ENCODE measurements at places on chromosomes 11 and 22.

DNA sequence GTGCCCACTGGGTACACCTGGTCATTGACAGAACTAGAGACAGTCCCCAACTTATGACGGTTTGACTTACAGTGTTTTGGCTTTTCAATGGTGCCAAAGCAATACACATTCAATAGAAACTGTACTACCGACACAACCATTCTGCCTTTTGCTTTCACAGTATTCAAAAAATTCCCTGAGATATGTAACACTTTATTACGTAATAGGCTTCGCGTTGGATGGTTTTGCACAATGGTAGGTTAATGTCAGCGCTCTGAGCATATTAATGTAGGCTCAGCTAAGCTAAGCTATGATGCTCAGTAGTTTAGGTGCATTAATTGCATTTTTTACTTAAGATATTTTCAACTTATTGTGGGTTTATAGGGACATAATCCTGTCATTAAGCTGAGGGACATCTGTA lies 105.1 kb upstream of the B3GAT1 start:
- DNase-seq: no peak

DNA sequence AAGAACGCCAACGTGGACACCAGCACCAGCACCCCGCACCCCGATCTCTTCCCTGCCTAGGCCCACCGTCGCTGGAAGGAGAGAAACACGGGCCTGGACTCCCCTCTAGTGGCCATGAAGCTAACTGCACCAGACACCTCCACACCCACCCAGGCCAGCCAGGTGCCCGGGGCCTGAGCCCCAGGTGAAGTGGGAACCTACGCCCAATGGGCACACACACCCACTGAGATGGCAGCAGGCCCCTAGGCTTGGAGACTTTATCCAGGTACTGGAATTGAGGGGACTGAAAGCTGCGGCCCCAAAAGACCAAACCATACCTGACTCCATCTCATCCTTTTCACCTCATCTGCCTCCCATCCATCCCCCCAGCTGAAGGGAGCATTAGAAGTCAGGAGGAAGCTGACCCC lies 81.0 kb downstream of the BUD13 start:
- DNase-seq: peak; percentile 43

- DNase-seq: no peak
These were observed 20.7 kb upstream of the PHLDA2 start for GRCh38 chr11:2949920-2950319.

DNA sequence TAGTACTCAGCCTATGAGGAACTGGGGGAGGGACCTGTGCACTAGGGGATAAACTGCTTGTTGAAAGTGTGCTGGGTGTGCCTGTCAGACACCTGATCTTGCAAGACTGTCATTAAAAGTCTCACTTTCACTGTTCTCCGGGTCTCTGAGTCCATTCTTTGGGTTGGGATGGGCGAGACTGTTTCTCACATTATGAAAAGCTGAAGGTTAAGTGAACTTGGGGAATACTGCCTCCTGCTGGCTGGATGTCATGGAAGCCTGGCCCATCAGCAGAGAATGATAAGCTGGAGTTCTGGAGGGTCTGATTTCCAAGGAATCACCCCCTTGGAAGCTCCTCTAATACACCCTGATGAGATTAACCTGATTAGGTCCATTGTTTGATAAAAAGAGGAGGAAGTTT lies 9.0 kb upstream of the VPREB1 start:
- no peak for DNase-seq

DNA sequence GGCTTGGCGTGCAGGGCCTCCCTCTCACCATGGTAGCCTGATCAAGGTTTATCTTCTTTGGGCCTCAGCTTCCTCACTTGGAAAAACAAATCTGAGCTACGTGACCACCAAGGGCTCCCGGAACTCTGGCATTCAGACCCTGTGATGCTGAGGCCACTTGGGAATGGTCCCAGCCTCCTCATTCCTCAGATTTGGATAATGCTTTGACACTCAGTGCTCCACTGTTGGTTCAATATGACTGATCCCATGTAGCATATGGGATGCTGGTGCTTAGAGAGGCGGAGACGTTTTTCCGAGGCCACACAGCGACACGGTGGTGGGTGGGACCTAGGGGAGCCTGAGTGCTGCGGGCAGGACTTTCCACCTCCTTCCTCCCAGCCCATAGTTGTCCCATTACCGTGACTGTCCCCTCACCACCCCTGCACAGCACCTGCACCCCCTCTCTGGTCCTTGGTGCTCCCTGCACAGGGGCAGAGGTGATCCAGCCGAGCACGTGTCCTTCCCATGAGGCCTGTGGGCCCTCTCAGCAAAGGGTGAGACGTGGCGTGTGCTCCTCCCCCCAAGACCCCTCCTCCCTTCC lies 23.1 kb downstream of the MB start:
- no peak for DNase-seq

- DNase-seq: no peak
These were observed 83.2 kb upstream of the CLDN5 start for GRCh38 chr22:19607192-19608002.
